ENCODE measurements at places on chromosomes 13 and 19.

DNA sequence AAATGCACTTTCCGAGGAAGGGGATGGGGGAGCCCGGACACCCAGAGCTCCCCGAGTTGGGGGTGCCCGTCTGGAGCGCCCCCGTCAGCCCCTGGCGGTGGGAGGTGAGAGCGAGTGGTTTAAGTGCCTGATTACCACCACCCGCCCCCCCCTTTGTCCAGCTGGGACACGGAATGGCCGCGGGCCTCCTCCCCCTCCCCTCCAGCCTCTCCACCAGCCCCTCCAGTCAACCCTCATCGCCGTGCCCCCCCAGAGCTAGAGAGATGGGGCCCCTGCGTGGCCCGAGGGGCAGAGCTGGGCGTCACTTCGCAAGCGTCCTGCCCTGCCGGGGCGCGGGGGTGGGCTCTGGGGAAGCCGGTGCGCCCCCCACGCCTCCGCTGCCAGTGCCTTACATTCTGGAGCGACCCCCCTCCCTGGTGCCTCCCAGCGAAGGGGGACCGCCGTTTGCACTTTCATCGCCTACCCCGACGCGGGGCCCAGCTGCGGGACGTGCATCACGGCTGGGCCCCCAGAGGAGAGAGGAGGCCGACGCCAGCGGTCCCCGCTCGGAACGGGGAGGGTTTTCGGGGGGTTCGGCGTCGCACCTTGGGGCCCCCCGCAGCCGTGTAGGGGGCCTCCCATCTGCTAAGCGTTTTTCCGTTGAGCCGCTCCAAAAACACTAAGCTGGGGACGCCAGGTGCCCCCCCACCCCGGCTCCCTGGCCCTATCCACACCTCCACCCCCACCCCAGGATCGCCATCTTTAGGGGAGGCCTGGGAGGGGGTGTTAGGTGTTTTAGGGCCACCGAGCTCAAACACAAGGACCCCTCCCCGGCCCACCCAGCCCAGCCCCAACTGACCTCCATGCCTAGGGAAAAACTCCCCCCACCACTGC, 16.4 kb downstream of the SMIM24 start:
- DNase-seq = no peak

GRCh38 chr19:21569494-21569865, 64.1 kb downstream of the ZNF429 start:
- peak; percentile 3 for DNase-seq

DNA sequence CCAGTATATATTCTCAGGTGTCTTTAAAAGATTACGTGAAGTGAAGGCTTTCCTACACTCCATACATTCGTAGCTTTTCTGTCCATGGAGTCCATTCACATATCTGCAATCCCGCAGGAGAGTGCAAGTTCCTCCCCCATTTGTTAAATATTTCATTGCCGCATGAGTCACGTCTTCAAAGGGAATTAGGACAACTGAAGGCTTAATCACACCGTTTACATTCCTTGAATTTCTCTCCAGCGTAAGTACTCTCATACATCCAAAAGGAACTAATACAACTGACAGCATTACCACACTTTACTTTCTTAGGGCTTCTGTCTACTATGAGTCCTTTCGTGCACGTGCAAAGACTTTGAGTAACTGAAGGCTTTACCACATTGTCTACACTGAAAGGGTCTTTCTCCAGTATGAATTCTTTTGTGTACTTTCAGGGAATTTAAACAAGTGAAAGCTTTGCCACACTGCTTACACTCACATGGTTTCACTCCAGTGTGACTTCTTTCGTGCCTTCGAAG, 29.0 kb upstream of the ZNF564 start:
- peak; percentile 51 for DNase-seq

DNA sequence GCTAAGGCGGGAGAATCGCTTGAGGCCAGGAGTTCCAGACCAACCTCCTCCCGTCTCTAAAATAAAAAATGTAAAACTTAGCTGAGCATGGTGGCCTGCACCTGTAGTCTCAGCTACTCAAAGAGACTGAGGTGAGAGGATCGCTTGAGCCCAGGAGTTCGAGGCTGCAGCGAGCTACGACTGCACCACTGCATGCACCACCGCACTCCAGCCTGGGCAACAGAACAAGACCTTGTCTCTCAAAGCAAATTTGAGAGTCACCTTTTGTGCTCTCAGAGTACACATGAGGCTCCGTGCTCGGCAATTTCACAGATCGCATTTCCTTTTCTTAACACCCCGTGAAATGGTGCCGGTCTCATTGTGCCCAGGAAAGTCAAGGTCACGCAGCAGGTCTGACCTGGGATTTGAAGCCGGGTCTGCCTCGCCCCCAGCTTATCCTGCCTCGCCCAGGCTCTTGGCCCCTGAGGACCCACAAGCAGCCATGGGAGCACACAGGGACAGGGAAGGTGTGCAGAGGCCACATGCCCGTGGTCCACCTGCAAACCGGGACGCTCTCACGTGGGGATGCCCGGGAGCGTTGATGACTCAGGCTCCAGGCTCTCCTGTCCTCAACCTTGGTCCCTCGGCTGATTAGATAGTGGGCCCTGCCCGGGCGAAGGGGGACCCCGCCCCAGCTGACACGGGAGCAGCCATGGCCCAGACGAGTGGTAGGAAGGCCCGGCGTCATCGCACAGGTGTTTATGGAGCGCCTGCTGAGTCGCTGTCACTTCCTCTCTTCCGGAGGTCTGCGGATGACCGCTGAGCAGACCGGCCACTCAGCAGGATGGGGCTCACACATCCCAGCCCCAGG, 1.1 kb upstream of the SMIM24 start:
- no peak for DNase-seq

DNA sequence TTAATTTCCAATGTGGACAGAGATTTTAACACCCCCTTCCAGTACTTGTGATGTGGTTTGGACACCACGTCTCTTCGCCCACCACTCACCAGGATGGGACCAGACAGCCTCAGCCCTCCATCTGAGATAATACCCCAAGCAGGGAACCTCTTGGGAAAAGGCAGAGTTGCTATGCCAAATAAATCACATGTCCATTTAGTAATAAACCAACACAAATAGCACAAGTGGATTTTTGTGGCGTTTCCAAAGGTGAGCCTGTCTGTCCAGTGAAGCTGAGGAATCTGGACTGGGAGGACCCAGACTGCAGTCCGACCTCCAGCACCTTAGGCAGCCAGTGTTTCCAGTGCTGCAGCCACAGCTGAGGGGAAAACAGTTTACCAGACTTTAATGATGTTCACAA, 34.1 kb upstream of the GAS6 start:
- DNase-seq = peak; percentile 43
